Left ventricle myocardium inferior (tissue), 1 donor: ENCODE measurements at places on chromosomes 2 and 18. TPM values are rescaled to one million over a fixed set of nuclear protein-coding genes. Genes with fewer than 3 reads are reported as not detected.

DNA sequence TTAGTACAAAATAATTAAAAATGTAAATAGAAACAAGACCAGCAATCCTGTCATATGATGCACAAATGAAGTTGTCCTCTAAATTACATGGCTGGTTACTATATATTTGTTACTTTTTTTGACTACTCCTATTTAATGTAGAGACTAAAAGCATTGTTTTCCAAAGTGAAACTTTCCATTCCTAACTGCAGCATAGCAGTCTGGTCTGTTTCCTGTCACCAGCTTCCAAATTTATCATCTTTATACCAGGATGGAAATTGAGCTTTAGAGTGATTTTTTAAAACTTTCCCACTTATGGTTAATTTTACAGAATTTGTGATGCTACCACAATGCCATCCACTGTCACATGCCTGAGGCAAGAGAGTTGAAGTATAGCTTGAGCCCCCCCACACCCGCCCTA is 33.5 kb upstream of the RAB27B start:
- H3K4me1 ChIP-seq: no peaks in the 10 kb centered on the region
- no peak for DNase-seq
- no peak overlapping the region for H3K27ac ChIP-seq

- H3K27me3 ChIP-seq: no peaks in the 10 kb centered on the region
- no peak overlapping the region for H3K27ac ChIP-seq
- no peak overlapping the region for H3K4me3 ChIP-seq
- no peaks in the 10 kb centered on the region for H3K4me1 ChIP-seq
- DNase-seq: no peak
These were observed 81.5 kb downstream of the DPP4 start for GRCh38 chr2:161992531-161992930.

CCNT2 gene
- 16.9 TPM for total RNA-seq

DNA sequence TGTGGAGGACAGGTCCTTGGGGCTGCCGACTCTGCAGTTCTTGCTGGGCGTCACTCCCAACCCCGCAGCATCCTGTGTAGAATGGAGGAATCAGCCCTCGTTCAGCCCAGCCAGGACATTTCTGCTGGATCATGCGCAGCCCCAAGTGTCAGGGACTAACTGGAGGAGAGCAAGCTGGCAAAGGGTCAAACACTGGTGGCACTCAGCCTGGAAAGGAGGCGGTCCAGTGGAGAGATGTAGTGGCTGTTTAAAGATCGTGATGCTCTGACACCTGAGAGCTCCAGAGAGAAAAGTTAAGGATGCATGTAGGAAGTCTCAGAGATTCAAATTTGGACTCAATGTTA is 63.6 kb upstream of the SH3RF3 start:
- no peak overlapping the region for H3K4me3 ChIP-seq
- peaks cover 38% of the 10 kb centered on the region for H3K27me3 ChIP-seq
- peaks cover 8% of the 10 kb centered on the region for H3K4me1 ChIP-seq
- H3K27ac ChIP-seq: no peak overlapping the region
- DNase-seq: peak; percentile 66

GRCh38 chr2:236702657-236703372 is 133.2 kb downstream of the ACKR3 start:
- no peak for DNase-seq
- no peak overlapping the region for H3K4me3 ChIP-seq
- H3K4me1 ChIP-seq: peaks cover 13% of the 10 kb centered on the region
- H3K27me3 ChIP-seq: no peaks in the 10 kb centered on the region
- no peak overlapping the region for H3K27ac ChIP-seq
- no peaks in the 10 kb centered on the region for H3K36me3 ChIP-seq

CHPF gene
- 104 TPM for total RNA-seq

DNA sequence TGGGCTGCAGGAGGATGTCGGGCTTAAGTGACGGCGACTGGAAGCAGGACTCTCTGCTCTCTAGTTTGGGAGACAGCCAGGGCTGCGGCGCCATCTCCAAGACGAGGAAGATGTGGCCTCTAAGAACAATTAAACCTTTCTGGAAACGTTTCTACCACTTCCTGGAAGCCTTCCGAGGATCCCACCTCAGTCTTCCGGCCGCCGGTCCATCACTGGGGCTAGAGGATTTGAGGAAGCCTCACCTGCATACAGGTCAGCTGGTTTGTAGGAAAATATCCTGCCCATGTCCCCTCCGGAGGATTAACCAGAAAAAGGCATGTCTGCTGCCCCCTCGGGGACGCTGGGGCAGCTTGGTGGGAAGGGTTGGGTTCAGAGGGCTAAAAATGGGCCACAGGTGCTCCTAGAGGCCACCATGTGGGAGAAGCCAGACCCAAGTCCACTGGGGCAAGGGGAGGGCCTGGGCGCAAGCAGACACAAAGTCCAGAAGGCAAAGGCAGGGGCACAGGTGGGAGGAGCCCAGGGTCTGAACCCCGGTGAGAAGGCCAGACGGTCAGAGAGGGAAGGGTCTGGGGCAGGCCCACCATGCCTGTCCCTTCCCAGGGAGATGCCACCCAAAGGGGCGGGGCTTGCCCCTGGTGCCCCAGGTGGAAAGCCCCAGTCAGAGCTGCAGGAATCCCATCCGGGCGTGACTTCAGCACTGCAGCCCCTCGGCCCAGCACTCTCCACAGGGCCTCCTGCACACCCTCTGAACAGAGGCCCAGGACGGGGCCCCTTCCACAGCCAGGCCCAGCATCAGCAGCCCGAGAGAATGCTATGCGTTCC is 82.2 kb upstream of the ID2 start:
- no peaks in the 10 kb centered on the region for H3K4me1 ChIP-seq
- H3K27ac ChIP-seq: no peak overlapping the region
- H3K4me3 ChIP-seq: no peak overlapping the region
- H3K27me3 ChIP-seq: no peaks in the 10 kb centered on the region

DNA sequence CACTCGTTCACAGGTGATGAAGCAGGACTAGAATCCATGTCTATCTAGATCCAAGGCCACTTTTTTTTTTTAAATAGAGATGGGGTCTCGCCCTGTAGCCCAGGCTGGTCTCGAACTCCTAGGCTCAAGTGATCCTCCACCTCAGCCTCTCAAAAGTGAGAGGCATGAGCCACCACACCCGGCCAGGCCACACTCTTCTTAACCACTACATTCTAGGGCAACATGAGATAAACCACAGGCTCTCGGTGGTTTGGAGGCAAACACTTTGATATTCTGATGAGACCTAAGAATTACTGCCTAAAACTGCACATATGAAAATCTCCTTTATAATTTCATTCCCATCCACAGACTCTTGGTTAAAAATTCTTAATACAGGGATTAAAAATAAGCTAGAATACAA is 51.8 kb downstream of the USP34 start:
- no peaks in the 10 kb centered on the region for H3K36me3 ChIP-seq
- H3K4me3 ChIP-seq: no peak overlapping the region
- H3K27me3 ChIP-seq: no peaks in the 10 kb centered on the region
- H3K27ac ChIP-seq: no peak overlapping the region

DNA sequence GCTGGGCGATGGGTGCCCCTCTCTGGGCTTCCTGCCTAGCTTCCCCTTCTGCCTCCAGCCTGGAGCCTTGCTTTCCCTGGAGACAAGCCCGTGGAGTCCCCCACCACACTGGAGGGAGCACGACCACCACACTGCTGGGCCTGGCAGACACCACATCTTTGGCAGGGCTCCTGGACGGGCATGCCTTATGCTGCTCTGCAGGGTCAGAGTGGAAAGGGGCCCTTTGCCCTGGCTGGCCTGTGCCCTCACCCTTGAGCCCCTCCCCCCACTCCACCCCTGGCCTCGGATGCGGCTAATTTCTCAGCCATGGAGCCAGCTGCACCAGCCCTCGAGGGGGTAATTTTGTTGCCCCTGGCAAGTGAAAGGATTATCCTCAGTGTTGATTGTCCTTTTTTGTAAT is 194.5 kb downstream of the LOXHD1 start:
- no peak overlapping the region for H3K27ac ChIP-seq
- peaks cover 2% of the 10 kb centered on the region for H3K36me3 ChIP-seq
- H3K4me1 ChIP-seq: peaks cover 5% of the 10 kb centered on the region
- H3K4me3 ChIP-seq: no peak overlapping the region
- no peak for DNase-seq
